ENCODE measurements at places on chromosomes 7 and 10. TPM values are rescaled to one million over a fixed set of nuclear protein-coding genes. Genes with fewer than 3 reads are reported as not detected.

GRCh38 chr7:25179325-25179724 is 49.0 kb downstream of the NPVF start:
- no peak for DNase-seq

GRCh38 chr7:149099058-149099457 is 8.5 kb upstream of the ZNF786 start:
- no peak for DNase-seq

- DNase-seq, result no peak
These were observed 25.7 kb upstream of the ASCC1 start for GRCh38 chr10:72241691-72242252.

GRCh38 chr10:59905066-59905730 is 1.2 kb downstream of the CCDC6 start:
- peak; percentile 12 for DNase-seq

Gene SCART1
- total RNA-seq, result 1.6 TPM

Gene GSTO1
- 85.9 TPM for total RNA-seq

All from neural crest cell (in vitro differentiated cells).